ENCODE measurements at places on chromosomes 5 and 9.

- DNase-seq = no peak
Measured at GRCh38 chr9:100784755-100785154, 206.9 kb downstream of the CAVIN4 start.

- no peak for DNase-seq
Measured at GRCh38 chr9:117284414-117284813, 130.4 kb downstream of the ASTN2 start.

- DNase-seq = no peak
Measured at GRCh38 chr5:167285591-167285990, 1005.9 kb upstream of the WWC1 start.

DNA sequence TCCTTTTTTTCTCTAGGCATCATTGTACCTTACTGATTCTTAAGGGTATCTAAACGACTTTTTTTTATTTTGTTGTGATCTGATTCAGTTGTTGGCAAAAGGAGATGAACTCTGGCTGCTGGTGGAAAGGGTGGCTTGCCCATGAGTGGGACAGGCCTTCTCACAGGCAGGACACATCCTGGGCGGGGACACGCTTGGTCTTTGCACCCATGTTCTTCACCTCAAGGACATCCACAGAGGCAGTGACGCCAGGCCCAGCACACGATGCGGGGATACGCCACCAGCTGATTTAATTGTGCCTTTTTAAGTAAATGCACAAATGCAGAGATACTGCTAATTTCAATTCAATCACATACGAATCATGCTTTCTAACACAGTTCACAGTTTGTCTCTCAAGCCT lies 208.1 kb downstream of the FANCC start:
- DNase-seq = no peak

DNA sequence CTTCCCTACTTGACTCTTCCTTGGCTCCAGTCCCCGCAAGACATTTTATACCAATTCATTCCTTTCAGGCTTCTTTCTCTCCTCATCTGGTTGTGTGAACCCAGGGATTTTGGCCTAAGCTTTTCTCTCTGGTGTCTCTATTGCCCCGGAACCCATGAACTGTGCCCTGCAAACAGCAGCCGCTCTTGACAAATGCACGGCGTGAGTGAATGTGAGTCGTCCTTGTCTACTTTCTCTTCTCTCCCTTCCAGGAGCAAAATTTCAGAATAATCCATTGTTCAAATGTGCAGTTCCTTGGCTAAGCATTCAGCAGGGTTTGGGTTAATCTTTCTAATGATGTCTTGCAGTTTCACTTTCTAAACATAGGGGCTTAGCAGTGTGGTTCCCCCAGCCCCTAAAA lies 250.4 kb upstream of the IRX4 start:
- no peak for DNase-seq

- no peak for DNase-seq
Measured at GRCh38 chr5:50325237-50325832, 115.8 kb downstream of the EMB start.

DNA sequence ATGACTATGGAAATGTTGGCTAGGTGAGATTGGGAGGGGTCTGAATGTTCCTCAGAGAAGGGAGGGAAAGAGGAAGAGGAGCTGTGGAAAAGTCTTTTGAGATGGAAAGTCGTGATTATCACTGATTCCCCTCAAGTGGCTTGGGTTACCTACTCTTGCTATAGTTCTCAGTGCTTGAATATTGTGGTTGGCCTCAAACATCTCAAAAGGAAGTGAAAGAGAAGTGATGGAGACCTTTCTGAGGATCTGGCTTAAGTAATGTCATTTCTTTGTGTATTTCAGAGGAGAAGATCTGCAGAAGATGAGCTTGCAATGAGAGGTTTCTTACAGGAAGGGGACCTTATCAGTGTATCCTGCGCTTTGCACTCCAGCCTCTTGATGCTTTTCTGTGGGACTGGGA lies 5.5 kb downstream of the EXOSC2 start:
- no peak for DNase-seq

- no peak for DNase-seq
Measured at GRCh38 chr5:31934156-31934555, 240.0 kb downstream of the GOLPH3 start.

- no peak for DNase-seq
Measured at GRCh38 chr5:158606233-158606632, 493.5 kb downstream of the EBF1 start.

GRCh38 chr5:172872997-172873491 lies 39.0 kb downstream of the ERGIC1 start:
- no peak for DNase-seq

DNA sequence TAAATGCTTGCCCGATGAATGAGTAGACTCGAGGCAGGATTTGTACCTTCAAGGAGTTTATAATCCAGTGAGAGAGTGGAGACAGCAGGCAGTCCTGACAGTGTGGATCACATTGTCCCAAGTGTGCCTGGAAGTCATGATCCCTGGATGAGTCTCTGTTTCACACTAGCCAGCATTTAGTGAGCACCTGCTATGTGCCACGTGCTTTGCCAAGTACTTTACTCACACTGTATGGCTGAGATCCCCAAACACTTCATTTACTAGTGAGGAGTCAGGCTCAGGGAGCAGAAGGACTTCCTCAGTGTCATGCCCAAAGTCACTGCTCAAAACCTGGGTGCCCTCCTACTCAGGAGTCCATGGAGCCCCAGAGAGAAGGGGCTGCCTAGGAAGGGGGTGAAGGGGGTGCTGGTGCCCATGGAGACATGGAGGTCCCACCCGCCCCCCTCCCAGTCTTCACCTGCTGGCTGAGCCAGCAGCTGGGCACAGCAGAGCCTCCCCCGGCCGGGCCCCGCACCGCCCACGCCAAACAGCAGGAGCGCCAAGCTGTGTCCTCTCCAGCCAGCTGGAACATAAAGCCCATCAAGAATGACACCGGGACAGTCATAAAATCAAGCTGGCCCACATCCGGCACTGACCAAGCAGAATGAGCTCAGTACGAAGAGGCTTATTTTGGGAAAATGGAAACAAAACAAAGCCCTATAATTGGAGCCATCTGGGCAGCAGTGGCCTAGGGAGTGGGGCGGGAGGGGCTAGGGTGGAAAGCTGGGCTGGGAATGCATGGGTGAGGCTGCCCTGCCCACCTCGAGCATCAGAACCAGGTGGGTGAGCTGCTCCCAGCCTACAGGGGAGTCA lies 10.6 kb downstream of the LAMC3 start:
- DNase-seq = no peak

GRCh38 chr5:166722939-166723338 lies 1568.5 kb upstream of the WWC1 start:
- DNase-seq = no peak

GRCh38 chr5:82425591-82425990 lies 147.4 kb upstream of the RPS23 start:
- no peak for DNase-seq

DNA sequence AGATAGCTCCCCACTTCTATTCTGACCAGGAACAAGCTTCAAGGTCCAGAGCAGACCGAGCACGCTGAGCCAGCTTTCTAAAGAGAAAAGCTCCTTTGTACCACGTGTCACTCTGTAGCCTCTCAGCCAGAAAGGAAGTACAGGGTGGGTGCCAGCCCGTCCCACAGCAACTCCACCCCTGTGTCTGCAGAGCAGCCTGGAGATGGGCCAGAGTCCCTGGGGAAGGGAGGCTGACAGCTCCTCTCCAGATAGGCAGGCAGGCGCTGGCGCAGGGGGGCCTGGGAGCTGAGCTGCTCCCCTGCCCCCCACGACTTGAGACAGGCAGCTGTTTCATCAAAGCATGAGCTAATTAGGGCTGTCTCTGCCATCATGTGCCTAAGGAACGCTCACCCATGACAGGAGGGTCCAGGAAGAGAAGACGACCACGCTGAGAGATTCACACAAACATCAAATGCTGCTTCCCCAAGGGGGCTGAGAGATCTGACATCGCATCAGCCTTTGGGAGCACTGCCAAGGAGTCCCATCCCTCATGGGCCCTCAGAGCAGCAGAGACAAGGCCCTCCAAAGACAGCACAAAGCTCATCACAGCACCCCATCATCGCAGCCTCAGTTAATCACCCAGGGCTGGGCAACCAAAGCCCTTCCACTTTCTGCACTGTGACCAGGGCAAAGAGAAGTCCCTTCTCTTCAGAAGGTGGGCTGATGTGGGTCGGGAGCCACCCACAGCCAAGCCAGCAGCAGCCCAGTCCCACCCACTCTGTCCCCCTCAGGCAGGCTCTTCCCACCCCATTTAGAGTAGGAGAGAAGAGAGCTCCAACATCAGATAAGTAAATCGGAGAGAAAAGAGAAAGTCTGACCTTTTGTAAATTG lies 78.5 kb upstream of the LRRTM2 start:
- no peak for DNase-seq

DNA sequence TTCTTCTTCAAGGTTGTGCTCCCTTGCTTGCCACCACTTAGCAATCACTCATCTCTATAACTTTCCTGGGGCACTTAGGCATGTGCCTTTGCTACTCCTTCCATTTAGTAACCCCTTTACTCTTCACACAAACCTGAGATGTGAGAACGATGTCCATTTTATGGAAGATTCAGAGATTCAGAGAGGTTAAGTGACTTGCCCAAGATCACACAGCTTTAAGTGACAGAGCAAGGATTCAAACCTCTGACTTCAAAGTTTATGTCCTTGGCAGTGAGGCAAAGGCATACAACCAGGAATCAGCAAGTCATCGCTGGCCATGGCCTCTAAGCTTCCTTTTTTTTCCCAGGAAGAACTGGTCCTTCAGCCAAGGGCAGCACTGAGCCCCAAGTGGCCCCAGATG lies 56.0 kb upstream of the GALNT10 start:
- DNase-seq = no peak

GRCh38 chr9:22528485-22528884 lies 81.9 kb downstream of the DMRTA1 start:
- DNase-seq = no peak

DNA sequence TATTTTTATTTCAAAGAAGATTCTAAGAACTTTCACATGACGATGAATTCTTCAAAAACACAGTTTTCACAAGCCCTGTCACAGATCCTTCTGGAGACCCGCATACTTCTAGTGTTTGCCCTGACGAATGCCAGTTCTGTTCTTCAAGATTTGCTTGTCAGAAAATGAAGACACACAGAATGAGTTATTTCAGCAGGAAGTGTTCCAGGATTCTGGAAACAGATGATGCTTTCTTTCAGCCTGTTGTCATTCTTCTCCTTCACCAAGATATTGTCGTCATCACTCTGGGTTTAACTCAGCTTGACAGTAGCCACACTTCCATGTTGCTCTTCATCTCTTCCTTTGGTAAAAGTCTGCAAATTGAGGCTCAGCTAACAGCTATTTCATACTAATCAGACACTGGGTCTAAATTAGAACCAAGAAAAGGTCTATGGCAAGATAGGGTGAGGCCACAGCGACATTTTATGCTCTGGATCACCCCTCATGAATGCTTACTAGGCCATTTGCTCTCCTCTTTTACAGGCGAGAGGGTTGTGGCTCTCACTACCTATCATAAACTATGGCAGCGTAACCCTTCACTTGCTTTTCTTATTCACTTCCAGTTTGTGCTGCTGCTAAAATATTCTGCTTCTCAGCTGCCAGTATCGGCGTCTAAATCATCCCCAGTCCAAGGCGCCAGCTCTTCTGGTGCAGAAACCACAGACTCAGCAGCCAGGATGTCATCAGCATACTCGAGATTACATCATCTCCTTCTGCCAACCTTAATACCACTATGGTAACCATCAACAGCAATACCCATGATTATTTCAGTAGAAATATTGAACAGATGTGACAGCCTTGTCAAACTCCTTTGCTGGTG lies 159.6 kb upstream of the TBCA start:
- peak; percentile 15 for DNase-seq

DNA sequence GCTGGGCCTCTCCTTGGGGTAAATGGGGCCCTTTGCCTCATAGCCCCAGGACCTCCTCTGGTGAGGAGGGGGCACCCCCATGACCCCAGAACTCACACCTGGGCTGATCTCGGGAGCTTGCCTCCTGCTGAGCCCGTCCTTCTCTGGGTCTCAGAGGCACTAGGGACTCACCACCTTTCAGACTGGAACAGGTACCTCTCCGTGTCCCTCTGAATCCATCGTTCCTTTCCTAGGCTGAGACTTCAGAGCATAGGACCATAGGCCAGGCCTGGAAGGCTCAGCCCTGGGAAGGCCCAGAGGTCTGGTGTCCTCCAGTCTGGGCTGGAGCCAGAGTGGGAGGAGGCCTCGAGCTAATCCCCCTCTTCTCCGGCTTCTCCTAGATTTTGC lies 97.9 kb downstream of the CACNA1B start:
- DNase-seq = no peak
